ENCODE measurements at places on chromosomes 6 and 20.

DNA sequence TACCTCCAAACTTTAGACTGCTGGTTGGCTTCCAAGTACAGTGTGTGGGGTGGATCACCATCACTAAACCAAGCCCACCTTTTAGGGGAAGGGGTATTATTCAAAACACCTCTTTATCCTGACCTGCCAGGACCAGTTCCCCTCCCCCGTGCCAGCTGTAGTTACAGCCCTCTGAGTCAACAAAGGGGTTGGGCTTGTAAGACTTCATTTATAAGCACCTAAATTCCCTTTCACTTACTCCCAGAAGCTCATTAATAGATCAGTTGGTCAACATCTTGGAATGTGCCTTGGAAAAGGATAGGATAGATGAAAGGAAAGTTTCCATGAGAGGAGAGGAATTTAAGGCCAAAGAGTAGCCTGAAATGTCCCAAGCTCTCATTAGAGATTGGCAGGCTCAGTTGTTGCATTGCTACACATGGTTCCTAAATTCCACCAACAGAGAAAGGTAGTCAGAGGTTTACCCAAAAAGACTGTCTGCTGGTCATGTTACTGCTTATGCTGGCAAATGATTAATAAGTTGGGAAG, 59.2 kb downstream of the TNFAIP3 start:
- peak; percentile 51 for DNase-seq

DNA sequence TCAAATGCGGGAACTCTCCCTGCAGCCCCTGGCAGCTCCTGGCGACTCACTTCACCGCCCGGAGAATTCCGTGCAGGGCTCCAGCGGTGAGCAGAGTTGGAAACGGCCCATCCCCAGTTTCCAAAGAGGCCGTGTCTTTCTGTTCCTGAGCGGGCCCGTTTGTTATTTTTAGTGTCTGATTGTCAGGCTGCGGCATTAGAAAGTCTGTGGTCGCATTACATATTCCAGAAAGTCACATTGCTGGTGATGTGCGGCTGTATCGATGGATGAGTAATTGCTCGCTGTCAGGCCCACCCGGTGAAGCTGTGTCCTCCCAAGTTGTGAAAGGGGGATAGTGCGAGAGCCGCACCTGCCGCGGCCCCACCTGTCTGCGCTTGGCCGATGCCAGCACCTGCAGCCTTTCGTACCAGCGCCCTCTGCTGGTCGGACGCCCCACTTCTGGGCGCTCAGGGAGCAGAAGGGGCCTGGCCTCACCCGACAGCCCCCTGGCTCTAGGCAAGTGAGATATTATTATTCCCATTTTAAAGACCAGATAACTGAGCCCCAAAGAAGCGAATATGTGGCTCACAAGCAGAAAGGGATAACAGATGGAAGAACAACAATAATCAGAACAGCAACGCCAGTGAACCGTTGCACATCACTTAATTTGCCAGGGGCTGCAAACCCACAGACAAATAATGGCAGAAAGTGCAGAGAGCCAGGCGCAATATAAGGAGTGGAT, 244.9 kb downstream of the TSHZ2 start:
- DNase-seq, result peak; percentile 65

- no peak for DNase-seq
Measured at GRCh38 chr6:24931718-24932691, 3.8 kb downstream of the RIPOR2 start.

DNA sequence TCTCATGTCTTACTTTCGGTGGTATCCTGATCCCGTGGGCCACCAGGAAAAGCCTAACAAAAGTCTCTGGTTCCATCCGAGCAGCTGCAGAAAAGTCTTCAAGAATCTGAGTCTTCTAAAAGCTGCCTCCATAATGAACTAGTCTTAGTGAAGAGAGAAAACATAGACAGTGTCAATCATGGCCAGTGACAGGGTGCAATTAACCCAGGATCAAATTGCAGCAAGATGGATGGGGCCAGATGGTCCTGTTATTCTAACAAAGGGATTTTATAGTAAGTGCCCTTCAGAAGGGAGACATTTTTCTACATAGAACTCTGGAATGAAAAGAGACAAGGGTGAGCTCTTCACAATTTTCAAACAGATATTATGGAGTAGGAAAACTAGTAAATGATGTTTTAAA, 281.6 kb upstream of the ZFP64 start:
- DNase-seq, result no peak

- no peak for DNase-seq
Measured at GRCh38 chr6:128443553-128443952, 76.8 kb downstream of the PTPRK start.

- no peak for DNase-seq
Measured at GRCh38 chr20:19690462-19690861, 67.6 kb upstream of the RIN2 start.

DNA sequence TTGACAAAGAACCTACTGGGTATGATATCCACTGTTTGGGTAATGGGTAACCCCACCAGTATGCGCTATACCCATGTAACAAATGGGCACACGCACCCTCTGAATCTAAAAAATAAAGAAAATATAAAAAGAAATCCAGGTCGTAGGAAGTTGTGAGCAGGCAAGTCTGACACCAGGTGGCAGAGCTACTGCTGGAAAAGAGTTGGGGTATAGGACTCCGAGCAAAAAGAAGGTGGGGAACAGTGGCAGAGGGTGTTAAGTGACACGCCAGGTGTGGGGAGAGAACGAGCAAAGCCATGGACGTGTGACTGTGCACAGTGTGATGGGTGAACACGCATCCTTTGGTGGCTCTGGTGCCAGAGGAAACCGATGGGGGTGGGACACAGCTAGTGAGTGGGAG, 46.7 kb downstream of the NOX3 start:
- no peak for DNase-seq

- DNase-seq, result no peak
Measured at GRCh38 chr6:54291146-54291545, 17.1 kb upstream of the TINAG start.

- no peak for DNase-seq
Measured at GRCh38 chr20:955656-956055, 39.5 kb upstream of the ANGPT4 start.

- DNase-seq, result no peak
Measured at GRCh38 chr20:41176711-41177552, 39.6 kb downstream of the PLCG1 start.

- no peak for DNase-seq
Measured at GRCh38 chr6:41671376-41671775, 33.1 kb downstream of the MDFI start.

GRCh38 chr6:139308936-139309603, 17.3 kb upstream of the TXLNB start:
- DNase-seq, result no peak

GRCh38 chr6:31070711-31071197, 41.6 kb downstream of the C6orf15 start:
- DNase-seq, result peak; percentile 82

GRCh38 chr6:15429141-15430110, 183.6 kb downstream of the JARID2 start:
- DNase-seq, result no peak

DNA sequence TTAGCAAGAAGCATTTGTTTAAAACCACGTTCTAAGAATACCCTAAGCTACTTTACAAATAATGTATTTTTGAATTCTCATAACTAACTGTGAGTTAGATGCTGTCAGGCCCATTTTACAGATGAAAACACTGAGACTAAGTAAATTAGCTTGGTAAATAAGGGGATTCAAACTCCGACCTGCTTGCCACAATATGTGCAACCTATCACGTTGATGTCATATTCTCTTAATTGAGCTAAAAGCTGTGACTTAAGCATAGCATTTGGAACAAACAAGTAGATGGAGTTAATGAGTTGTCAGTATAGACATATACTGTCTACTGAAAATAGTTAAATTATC, 9.4 kb upstream of the PERP start:
- no peak for DNase-seq

GRCh38 chr6:143575440-143575839, 63.9 kb upstream of the FUCA2 start:
- peak; percentile 82 for DNase-seq

DNA sequence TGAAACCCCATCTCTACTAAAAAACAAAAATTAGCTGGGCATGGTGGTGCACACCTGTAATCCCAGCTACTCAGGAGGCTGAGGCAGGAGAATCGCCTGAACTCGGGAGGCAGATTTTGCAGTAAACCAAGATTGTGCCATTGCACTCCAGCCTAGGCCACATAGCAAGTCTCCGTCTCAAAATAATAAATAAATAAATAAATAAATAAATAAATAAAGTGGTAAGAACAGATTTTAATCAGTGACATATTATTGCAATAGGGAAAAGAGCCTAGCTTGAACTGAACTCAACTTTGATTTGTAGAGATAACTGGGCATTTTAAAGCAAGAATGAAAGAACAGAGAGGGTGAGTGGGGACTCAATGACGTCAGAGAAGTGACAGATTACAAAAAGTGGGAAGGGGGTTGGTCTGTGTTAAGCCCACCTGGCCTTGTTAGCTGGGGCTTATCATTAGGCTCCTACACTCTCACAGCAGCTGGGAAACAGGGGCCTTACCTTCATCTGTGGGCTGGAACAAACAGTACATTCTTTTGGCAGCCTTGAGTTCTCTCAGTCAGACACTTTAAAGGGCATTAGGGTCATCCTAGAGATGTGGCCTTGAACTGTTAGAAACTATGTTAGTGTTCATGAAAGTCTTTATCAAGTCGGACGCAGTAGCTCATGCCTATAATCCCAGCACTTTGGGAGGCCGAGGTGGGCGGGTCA, 24.5 kb upstream of the KIFC1 start:
- DNase-seq, result no peak

- DNase-seq, result no peak
Measured at GRCh38 chr6:7433121-7433617, 43.6 kb downstream of the RIOK1 start.

- DNase-seq, result no peak
Measured at GRCh38 chr6:25147223-25147622, 132.0 kb upstream of the CARMIL1 start.

GRCh38 chr6:157648561-157648960, 174.5 kb upstream of the SNX9 start:
- DNase-seq, result no peak

DNA sequence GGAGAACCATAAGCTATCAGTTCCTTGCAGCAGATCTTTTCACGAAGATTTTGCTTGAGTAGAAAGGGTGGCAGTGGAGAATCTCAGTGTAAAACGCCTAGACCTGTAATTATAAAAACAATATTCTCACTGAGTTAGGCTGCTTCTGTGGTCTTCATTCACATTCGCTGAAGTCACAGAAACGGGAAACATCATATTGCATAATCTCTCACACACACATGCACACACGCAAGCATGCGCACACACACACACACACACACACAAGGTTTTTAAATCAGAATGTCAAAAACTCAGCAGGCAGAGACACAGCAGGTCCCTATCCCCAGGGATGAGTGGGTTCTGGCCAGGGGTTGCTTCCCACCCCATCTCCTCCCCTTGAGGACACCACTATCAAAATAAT, 175.5 kb downstream of the ATXN1 start:
- DNase-seq, result no peak

DNA sequence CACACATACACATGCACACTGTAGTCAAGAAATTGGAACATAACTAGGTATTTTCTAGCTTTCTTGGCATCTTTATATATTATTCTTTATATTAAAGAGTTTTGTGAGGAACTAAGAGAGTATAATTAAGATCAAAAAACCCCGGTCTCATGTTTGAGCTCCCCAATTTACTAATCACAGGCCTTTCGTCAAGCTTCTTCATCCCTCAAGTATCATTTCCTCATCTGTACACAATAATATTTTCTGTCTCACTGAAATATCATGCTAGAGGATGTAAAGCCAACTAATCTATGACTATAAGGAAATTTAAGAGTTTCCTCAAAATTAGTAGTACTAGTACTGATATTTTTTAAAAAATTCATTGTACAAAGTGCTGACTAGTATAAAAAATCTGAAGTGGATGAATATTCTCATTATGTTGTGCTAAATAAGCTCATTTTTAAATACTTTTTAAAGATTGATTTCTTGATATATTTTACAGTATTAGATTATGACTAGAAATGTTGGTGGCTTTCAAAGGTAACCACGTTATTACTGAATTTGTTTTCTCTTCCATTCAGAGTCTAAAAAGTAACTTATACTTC, 28.0 kb downstream of the PEX3 start:
- DNase-seq, result no peak

- no peak for DNase-seq
Measured at GRCh38 chr20:47365023-47365764, 8.7 kb upstream of the ZMYND8 start.

GRCh38 chr6:101613556-101613955, 220.0 kb downstream of the GRIK2 start:
- DNase-seq, result no peak

DNA sequence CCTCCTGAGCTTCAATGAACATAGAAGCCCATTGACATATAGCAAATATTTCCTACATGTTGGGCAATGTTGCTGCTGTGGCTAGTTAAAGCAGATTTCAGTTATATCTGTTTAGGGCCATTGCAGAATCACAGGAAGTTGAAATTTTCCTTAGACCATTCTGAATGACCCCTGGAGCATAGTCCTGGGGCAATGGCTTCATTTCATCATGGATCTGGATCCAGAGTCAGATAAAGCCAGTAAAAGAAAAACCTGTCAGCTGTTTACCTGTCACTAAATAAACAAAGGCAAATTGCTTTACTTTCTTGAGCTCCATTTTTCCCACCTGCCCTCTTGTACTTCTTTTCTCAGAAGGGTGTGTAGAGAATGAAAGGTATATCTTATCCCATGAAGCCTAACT, 494.0 kb upstream of the MAP3K7 start:
- no peak for DNase-seq

GRCh38 chr6:33391922-33392594, 435 bp downstream of the KIFC1 start:
- DNase-seq, result no peak

- DNase-seq, result no peak
Measured at GRCh38 chr20:669573-669972, 6.0 kb downstream of the SCRT2 start.

DNA sequence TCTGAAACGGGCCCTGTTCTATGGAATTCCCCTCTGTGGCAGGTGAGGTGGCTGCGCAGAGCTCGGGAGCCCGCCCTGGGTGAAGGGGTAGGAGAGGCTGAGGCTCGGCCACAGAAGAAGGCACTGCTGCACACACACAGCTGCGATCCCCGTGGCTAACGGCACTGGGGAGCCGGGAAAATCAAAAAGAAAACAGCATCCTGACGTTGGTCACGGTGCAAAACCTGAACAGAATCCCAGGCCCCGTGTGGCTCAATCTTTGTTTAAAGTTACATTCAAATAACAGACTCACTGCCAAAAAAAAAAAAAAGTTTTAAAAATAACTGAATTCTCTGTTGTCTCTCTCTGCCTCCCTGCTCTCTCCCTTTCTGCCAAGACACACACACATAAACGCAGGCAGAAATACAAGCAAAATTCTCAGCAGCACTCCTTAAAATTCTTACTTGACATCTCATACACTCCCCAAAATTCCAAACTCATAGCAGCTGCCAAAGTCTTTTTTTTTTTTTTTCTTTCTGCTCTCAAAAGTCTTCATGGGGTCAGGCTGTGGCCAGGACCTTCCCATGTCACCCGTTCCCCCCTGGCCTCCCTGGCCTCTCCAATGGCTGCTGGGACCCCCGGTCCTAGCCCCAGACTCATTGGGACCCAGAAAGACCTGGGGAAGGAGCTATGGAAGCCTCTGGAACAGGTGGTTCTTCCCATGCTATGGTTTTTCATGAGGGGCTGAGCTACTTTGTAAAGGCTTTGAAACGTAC, 248.8 kb downstream of the TTLL2 start:
- no peak for DNase-seq
